Chondrocyte (in vitro differentiated cells): ENCODE measurements at places on chromosomes 6 and 20.

- DNase-seq, result no peak
Observed at GRCh38 chr20:24906806-24907205, 42.3 kb upstream of the CST7 start.

GRCh38 chr6:118574051-118574865, 26.2 kb downstream of the PLN start:
- no peak for DNase-seq

DNA sequence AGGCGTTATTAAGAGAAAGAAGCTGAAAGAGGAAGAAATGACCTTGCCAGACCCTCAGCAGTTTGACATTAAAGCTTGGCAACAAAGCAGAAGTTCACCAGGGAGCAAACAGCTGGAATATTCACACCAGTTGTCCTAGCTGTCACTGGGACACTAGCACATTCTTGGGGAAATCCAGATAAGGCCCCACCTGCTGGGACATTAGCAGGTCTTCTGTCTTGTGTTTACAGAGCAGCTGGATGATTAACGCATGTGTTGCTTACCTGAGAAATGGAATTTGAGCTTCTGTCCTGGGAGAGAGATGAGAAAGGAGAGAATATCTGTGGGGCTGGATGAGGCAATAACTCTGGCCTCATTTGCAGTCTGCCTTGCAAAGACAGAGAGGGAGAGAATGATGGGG, 137.6 kb upstream of the RIN2 start:
- DNase-seq, result no peak

- DNase-seq, result no peak
Observed at GRCh38 chr6:133136177-133136880, 104.8 kb upstream of the EYA4 start.

DNA sequence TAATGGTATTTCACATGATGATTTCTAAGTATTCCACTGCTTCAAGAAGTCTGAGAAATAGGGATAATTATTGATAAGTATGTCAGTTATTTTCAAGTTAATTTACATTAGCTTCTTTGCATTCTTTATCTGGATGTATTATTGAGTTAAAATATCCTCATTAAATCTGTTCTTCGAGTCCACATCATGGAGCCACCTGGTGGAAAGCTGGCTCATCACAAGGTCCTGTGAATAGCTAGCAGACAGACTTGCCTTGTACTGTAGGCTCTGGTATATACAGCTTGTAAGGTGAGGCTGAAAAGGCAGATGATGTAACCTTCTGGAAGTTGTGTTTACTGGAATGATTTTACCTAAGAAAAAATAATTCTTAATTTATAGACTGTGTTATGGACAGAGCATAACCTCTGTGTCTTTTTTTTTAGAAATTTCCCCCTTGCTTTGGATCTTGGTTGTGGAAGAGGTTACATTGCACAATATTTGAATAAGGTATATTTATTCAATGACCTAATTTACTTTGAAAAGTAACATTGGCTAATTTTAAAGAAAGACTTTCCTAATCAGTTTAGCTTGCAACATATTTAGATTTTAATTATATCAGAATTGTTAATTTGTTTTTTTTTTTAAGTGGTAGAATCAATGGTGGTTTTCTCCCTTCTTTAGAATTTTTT, 3.5 kb downstream of the NDUFAF5 start:
- DNase-seq, result no peak

DNA sequence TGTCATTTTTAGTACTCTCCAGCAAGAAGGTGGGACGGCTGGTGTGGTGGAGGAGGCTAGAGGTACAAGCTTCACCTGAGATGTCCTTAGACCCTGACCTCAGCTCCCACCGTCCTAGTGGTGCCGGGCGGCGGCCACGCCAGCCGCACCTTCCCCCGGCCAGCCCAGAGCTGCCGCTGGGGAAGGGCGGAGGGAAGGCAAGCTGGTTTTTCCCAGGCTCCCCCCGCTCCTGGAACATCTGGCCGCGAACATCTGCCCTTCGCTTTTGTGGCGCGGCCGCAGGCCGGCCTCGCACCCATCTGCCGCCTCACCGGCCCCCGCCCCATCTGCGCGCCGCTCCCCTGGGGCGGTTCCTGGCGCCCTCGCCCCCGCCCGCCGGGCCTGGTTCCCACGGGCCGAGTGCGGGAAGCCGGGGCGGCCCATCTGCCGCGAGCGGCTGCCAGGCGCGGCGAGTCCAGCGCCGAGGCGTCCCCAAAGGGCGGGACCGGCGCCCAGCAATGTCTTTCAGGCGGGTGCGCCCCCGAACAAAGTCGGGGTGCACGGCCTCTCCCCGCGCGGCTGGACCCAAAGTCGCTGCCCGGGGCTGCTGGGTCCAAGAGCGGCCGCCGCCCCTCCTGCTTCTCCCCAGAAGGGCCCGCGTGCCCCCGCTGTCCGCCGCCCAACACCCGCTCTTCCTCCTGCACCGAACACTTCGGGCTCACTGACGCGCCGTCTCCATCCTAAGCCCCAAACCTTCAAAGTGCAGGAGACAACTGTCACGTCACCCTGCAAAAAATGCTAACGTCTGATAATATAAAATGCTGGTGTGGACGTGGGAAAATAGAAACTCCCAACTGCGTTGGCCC, 17.3 kb upstream of the ID1 start:
- DNase-seq, result no peak

- no peak for DNase-seq
Observed at GRCh38 chr6:35831257-35832007, 26.3 kb downstream of the LHFPL5 start.
